ENCODE measurements at places on chromosomes 1 and 21.

DNA sequence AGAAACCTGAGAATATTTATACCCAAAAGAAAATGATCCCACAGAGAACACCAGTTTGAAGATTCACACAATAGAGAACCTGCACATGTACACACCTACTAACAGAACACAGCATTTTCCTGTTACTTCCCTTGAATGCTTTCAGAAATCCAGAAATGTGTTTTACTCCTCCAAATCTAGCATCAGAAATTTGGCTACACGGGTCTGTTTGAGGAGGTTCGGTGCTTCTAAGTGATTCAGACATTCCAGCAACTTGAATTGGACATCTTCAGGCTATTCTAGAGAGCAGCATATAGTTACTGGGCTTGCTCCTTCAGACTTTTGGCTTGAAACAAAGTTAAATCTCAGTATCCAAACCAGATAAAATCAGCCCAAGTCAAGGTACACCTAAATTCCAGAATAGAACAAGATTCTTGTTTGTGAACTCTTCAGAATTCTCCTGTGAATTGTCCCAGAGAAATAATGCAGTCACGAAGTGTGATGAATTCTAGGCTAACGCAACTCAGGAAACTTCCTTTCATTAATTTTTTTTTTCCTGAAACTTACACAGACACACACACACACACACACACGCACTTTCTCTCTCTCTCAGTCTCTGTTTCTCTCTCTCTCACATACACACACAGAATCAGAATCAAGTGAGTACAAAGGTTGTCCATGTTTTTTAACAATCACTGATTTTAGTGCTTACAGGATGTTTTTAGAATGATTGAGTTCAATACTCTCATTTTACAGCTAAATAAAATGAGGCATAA, 278.4 kb upstream of the SNX7 start:
- no peak for DNase-seq

- DNase-seq, result no peak
Measured at GRCh38 chr1:192741095-192741494, 67.7 kb upstream of the RGS2 start.

DNA sequence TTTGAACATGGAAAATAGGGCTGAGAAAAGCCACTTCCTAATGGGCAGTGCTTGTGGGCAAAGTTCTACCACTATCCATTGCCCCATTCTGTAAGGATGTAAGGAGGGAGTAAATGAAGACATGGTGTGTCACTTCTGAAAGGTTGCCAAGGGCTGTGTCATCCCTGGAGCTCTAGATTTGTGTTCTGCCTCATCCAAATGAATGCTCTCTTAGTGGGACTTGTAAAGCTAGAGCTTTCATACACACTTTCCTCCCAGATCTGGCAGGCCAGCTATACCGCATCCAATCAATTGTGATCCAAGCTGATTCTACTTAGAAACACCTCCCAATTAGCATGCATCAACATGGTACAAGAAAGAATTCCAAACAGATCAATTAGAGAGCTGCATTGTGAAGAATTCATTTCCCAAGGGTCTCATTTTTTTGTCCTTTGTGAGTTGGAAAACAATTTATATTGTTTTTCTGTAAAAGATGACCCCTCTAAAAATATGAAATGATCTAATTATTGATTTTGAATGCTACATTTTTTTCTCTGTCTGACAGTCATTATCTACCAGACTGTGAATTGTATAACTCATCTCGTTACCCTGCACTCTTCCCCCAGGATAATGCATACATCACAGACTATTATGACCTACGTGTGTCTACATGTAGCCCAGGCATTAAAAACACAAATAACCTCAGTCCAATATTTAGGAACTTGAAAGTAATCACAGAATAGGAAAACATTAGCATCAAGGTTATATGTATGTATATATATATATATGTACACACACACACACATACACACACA, 117.1 kb upstream of the DUSP10 start:
- no peak for DNase-seq

DNA sequence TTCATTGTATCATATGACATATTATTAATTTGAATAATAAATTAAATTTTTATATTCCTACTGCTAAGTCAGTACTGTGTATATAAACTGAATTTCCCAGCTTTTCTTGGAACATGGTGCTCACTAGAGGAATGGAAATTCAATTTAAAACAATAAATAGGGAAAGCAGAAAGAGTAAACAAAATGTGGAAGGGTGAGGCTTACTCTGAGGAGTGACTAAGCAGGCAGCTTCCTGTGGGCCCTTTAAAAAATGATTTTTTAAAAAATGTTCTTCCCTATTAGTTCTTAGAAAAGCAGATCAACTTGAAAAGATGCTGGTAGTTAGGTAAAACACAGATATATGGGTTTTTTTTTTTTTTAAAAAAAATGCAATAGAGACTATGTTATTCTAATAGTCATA, 49.5 kb upstream of the S1PR1 start:
- DNase-seq, result no peak

- no peak for DNase-seq
Measured at GRCh38 chr1:55322842-55323241, 107.7 kb upstream of the USP24 start.

DNA sequence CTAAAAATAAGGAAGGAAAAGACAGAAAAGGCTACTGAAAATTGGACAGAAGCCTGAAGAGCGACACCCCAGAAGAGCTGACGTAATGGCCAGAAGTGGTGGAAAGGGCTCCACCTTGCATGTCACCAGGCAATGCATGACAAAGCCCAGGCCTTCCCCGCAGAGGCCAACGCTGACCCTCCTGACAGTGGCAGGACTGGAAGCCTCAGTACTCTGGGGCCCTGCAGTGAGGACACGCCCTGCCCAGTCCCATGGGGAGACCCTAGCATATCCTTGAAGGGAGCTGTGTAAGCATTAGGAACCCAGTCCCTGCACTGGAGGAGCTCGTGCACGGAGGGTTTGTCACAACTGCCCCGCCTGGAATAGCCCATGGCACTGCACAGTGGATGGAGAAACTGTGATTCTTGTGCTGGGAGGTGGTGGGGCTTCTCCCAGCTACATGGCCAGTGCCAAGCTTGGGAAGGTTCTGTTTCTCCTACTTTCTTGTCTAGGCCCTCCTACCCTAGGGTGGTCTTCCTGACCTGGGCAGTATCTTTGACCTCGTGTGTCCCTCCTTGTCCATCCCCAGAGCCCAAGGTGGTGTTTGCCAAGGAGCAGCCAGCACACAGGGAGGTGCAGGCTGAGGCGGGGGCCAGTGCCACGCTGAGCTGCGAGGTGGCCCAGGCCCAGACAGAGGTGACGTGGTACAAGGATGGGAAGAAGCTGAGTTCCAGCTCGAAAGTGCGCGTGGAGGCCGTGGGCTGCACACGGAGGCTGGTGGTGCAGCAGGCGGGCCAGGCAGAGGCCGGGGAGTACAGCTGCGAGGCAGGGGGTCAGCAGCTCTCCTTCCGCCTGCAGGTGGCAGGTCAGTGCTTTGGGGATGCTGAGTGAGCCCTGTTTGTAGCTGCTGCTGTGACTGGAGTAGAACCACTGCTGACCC, 60.4 kb downstream of the OBSCN start:
- DNase-seq, result no peak

GRCh38 chr1:47693115-47693514, 255.3 kb downstream of the FOXD2 start:
- DNase-seq, result peak; percentile 5

DNA sequence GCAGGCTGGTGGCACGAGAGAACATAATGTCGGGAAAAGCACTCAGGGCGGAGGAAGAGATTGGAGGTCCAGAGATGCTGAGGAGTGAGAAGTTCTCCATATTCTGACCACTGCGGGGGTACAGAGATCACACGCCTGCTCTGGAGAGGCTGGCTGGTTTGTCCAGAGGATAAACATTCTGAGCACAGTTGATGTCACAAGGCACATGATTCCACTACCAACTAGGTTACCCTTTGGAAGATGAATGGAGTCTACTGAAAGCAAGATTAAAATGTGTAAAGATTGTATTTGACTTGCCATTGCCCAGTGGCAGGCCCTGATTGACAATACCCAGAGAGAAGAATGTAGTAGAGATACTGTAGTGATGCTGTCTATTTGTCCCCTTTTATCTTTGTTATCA, at the start of gene SPATA46:
Gene SPATA46, minus strand, starts transcription at position 164 of the 400 bp plus-strand sequence. Its CDS starts 64 bp downstream, at position 100.
- DNase-seq, result no peak

DNA sequence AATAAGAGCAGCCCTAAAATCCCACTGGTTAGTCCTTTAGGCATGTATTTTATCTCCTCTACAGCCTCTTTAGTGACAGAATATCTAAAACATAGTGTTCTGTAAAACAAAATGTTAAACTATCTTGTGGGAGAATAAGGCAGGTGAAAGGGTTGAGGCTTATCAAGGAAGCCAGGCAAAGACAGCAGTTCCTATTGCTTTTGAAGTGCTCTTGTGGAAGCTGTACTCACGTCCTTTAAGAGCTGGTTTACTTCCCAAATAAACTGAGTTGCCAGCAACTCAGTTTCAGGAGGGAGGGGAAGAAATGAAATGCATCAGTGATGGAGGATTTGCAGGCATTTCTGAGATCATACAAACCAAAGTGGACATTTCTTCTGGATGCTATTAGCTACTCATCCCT, 529.6 kb upstream of the ZRANB2 start:
- no peak for DNase-seq

DNA sequence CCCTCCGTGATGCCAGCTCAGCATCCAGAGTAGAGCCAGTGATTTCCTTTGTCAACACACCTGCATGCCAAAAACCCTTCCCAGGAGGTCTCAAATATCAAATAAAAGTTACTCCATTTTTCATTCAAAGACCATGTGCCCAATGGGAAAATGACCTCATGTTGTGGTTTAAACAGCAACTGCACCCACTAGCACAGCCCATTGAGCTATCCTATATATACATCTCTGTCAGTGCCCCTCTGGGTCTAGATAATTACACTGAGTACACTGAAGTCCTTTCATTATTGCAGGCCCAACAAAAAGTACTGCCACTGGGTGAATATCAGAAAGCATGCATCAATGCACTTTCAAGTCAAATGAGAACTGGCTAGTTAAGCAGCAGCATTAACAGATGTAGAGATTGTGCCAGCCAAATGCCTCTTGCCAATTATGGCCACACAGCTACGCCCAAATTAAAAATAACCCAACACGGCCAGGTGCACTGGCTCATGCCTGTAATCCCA, 117.7 kb downstream of the SLC45A1 start:
- no peak for DNase-seq

DNA sequence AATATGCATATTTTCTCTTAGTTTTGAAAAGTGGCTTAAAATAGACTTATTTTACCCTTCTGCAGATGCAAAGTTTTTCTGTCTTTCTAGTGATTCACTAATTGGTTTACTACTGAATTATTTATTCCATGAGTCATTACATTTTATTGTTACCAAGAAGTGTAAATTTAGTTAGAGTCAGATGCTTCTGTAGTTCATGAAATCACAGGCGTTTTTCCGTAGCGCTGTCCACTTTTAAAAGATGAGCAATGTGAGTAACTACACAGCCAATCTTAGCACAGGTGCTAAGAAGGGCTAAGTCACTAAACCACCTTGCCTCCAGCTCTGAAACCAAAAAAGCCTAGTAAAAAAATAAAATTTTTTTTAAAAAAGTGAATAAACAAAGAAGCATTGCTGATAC, 24.7 kb downstream of the RGS13 start:
- no peak for DNase-seq

DNA sequence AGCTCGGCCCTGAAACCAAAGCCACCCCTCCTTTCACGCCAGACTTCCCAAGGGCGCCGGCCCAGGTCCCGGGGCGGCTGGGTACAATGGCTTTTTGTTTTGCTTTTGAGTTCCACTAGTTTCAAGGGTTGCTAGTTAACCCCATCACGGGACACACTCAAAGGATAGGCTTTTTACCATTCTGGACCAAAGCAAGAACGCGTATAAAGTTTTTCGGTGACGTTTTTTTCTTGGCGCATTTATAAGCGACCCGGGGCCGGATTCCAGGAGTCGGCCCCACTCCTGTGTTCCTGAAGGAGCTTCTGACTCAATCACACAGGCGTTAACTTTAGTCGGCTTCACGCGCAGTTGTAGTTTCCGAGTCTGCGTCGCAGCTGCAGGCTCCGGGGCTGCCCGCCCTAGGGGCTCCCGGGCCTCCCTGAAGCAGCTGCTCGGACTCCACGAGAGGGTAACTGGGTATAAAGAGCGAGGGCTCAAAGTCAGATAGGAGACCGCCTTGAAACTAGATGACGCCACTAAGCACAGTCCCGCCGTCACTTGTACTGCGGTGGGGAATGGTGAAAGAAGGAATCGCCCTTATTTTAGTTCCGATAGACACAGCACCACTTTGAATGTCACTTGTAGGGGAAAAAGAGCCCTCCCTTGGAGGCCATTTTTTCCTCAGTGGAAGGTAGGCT, 707 bp upstream of the KLHL21 start:
- peak; percentile 88 for DNase-seq

DNA sequence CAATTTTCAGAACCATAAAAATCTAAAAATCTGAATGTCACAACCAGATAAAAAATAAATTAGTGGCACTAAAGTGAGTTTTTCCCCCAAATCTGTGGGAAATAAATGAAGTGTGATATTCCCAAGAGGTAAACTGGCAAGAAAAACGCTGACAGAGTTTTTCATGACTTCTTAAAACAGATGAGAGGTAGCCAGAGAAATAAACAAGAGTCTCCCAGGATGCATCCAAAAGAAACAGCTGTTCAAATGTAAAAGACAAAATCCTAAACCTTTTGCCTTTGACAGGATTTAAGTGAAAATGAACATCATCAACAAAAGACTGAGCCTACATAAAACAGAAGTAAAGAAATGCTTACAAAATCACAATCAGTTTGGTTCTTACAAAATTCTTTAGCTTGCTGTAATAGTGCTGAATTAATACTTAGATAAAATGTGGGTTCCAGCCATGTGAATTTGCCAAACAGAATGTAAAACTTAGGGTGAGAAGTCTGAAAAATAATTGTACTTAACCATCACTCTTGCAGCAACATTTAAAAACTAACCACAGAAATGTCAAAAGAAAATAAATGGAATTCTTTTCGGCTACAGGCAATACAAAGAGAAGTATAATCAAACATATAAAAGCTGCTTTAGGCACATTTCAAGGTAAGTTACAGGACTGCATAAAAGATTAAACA, 133.6 kb downstream of the EIF4G3 start:
- no peak for DNase-seq

GRCh38 chr1:49102752-49103151, 326.1 kb upstream of the BEND5 start:
- no peak for DNase-seq

DNA sequence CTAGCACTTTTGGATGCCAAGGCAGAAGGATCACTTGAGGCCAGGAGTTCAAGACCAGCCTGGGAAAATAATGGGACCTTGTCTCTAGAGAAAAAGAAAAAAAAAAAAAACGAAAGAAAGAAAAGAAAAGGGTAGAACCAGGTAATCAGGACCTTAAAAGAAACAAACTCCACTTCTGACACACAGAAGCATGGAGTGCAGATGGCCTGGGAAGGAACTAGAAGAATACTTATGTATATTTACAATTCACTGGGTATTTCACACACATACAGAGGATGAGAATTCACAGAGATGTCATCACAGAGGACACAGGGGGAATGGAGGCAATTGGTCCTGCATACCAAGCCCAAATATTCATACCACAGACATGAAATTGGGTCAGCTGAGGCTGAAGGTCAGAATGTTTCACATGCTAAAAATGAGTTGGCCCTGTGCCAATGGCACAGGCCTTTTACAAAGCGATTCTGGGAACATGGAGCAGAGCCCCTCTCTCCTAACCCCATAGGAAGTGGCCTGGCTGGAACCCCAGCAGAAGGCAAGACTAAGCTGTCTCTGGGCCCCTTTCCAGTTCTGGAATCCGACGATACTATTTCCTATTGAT, 4.4 kb downstream of the B4GALT3 start:
- no peak for DNase-seq

All from left hindlimb (tissue), 1 donor.